ENCODE measurements at places on chromosomes 11 and 22.
A peak's percentile ranks its signal among the peaks of the same experiment; 100 is the strongest.

- peak; percentile 43 for DNase-seq
Measured at GRCh38 chr11:108115500-108116140, 5.7 kb upstream of the ACAT1 start.

- peak; percentile 17 for DNase-seq
Measured at GRCh38 chr11:2128130-2128510, 11.1 kb downstream of the IGF2 start.

- no peak for DNase-seq
Measured at GRCh38 chr11:27976262-27976661, 131.7 kb downstream of the KIF18A start.

GRCh38 chr11:133541021-133541719, 8.9 kb upstream of the OPCML start:
- DNase-seq, result no peak

- DNase-seq, result no peak
Measured at GRCh38 chr22:18118345-18118915, 7.8 kb downstream of the TUBA8 start.

DNA sequence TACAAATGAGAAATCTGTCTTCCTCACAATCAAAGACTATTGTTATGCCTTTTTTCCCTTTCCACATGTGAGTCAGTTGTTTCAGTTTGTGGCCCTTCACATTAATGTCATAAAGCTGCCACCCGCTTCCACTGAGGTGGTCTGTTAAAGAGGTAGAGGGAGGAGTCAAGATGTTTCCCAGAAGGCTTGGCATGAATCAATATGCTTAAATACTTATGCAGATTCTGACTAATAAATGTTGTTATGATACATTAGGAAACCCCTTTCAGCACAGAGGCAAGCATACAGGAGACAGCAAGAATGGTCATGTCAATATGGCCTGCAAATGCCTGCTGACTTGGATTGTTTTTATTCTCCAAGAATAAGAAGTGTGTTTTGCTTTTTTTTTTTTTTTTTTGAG, 6.5 kb downstream of the RTN3 start:
- DNase-seq, result no peak

DNA sequence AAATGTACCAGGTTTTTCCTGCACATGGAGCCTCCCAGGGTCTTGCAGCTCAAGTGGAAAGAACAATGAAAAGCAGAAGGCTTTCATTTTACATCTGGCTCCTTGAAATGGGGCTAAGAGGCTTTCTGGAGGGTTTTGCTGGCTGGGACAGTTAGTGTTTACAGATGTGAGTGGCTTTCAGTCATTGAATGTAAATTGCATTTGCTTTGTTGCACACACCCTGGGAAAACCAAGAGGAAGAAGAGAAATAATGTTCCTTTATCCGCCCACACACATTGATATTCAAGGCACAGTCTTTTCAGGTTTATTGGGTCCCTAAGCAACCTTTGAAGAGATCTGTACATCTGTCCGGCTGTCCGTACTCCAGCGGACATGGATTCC, 144.5 kb downstream of the SPON1 start:
- no peak for DNase-seq

- peak; percentile 83 for DNase-seq
Measured at GRCh38 chr11:35662649-35663407, at the start of gene TRIM44. Gene TRIM44 (plus strand): TSS chr11:35662775. CDS start chr11:35663112, 337 bp downstream.

GRCh38 chr11:12291766-12292165, 85.6 kb upstream of the PARVA start:
- DNase-seq, result no peak

DNA sequence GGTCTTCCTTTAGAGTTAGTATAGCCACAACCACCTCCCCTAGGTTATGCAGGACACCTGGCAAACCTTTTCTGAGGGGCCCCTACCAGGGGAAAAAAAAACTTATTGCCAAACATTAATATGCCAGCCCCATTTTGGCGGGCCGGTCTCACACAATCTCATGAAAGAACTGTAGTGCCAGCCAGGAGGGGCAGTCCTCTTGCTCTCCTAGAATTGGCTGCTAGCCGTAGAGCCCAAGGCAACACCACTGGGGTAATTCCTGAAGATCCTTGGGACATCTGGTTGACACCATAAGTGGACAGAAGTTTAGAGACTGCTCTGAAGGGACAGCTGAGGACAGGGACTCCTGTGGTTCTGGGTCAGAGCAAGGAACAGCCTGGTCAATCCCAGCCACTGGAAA, 24.2 kb downstream of the NAV2 start:
- DNase-seq, result no peak

DNA sequence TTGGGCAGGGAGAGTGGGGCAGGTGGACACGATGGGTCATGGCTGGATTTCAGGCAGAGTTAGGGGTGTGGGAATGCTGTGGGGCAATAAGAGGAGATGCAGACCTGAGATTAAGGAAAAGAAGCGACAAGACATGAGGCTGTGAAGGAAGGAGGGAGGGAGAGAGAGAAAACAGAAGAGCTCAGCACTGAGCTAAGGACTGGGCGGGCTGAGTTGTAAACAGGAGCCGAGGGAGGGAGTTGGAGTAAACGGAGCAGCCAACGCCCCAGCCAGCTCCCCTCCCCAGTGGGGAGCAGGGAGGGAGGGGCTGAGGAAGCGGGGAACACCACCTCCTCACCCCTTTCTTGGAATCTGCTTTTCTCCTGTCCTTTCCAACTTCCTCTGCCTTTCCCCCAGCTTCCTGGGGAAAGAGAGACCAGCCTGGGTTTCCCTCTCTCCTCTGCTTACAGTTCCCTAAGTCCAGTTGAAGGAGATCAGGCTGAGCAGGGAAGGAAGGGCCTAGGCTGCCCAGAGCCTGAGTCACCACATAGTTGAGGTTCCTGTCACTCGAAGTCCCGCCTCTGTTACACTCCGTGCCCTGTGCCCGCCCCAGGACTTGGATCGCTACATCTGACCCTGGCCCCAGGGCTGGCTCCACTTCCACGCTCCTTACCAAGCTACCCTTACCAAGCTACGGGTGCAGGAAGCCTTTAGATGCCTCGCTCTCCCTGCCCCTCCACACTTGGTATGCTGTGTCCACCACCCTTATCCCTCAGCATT, 6.7 kb upstream of the AHNAK start:
- DNase-seq, result no peak
